ENCODE measurements at places on chromosomes 1 and 21.

GRCh38 chr1:50631161-50631560 lies 207.9 kb upstream of the DMRTA2 start:
- no peak for DNase-seq

DNA sequence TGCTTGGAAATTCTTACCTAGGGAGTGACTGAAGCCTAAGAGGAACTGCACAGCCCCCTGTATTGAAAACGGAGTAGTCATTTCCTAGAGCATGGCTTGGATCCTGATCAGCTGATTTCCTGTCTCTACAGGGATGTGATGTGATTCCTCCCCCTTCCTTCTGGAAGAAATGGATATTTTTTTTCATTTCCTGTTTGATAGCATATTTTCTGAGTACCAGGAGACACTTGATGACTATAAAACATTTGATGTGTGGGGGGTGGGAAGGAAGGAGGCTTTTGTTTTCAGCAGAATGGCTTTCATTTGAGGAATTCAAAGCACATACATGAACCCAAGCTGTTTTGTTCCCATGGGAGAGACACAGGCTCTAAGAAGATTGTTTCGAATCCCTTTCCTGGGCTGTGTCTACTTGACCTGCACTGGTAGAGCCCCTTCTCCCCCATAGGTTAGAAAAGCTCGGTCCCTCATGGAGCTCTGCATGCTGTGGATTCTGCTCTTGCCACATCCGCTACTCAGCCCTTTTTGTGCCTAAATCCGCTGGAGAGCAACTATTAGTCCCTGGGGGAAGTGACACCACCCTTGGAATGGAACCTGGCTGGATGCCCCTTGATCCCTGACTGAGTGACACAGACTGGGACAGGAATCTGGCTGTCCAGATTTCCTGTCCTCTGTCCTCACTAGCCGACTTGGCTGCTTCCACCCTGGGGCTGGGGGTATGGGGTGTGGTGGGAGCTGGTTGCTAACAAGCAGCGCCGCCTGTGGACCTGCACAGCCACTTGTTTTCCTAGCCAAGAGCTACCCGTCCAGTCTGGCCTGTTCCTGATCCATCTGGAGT lies 71.8 kb upstream of the MACF1 start:
- DNase-seq = no peak

DNA sequence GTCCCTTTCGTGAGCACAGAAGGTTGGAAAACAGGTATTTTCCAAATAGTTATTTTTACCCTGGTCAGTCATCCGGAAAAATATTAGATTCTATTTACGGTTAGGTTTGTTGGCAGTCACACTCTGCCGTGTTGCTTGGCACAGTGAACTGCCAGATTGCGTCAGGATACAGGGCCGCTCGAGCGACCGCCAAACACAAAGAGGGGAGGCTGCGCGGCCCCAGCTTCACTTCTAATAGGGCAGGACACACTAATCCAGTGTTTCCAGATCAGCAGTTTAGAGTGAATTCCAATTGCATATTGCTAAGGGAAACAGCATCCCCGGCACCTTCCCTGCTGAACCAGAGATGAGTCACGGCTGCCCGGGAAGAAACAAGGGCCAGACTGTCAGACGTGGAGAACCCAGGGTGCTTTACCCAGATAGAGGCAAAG lies 22.9 kb downstream of the UMODL1 start:
- no peak for DNase-seq

DNA sequence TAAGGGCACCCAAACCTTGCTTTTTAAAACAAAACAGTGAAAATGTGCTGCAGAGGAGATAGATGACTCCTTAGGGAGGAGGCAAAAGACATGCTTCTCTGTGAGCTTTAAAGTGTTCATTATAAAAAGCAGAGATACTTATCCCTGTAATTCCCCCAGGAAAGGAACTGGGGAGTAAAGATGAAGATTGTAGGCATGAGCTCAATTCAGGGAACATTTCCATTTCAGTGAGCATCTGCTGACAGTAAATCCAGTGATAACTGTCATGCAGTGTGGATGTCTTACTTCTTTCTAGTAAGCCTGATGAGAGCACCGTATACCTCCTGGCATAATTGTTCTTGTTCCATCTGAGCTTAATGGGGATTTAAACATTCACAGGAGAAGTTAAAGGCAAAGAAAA lies 1296.5 kb downstream of the MRPL39 start:
- no peak for DNase-seq

DNA sequence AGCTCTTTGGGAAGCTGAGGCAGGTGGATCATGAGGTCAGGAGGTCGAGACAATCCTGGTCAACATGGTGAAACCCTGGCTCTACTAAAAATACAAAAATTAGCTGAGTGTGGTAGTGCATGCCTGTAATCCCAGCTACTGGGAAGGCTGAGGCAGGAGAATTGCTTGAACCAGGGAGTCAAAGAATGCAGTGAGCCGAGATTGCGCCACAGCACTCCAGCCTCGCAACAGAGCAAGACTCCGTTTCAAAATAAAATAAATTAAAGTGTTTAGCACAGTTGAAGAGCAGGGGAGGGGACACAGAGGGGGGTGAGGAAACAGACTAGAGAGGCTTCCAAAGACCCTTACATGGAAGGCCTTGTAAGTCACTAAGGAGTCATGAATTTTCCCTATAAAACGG lies 131.2 kb upstream of the SPATA6 start:
- DNase-seq = no peak
